ENCODE measurements at places on chromosomes 7 and 10.

- DNase-seq = no peak
Measured at GRCh38 chr7:144050093-144050492, 1.3 kb downstream of the OR2A5 start.

DNA sequence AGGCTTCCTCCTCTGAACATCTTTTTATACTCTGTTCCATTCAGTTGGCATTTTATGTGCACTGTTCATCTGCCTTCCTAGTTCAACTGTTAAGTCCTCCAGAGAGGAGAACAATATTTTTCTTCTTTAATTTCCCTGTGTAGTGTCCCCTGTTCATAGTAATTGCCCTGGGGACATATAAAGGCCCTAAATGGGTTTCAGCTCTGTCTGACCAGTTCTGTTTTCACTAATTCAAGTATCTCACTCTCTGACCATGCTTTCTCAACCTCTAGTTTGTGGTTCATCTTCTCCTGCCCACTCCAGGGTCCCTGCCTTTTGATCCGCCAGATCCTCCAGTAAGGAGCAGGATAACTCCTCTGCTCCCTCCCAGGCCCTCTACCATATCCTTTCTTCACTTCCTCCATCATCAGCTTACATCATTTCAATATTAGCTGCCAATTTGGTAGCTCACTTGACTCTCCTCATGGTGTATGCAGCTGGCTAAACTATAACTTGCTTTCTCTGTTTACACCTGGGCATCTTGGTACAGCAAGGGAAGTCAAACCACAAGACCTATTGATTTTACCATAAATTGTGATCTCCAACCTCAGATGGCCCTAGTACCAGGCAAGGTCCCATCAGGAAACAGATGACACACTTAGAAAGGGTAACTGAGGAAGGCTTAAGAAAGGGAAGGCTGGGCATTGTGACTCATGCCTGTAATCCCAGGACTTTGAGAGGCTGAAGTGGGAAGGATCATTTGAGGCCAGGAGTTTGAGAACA lies 17.7 kb upstream of the C10orf67 start:
- no peak for DNase-seq

- no peak for DNase-seq
Measured at GRCh38 chr10:82874671-82875070, 999.7 kb downstream of the NRG3 start.

- DNase-seq = no peak
Measured at GRCh38 chr7:21099432-21099831, 312.7 kb upstream of the SP8 start.

DNA sequence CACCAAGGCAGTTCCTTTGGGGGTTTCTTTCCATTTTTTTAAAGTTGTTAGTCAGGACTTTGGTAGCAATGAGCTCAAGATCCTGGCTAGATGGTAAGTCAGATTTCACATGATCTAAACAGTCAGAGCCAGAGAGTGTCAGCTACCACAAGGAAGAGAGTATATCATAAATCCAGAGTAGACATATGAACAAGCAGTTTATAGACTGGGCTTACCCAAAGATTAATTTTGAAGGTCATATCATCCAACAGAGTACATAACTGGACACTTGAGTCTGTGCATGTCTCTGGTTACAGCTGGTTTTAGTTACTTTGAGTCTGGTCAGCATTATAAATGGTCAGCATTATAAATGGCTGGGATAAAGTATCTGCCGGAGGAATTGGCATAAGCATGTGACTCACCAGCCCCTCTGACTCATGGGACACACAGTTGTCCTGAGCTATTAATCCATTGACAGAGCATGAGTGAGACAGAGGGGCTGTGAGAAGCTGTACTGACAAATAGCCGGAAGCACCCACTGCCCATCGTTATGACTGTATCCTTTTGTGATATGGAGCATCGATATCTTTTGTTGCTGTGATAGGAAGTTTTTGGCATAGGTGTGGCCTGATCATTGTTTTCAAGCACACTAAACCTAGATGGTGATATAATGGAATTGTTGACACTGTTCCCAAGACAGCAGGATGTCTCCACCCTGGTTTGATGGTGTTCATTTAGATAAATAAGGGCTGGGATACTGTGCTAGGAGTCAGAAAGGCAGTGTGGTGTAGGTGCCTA lies 19.3 kb downstream of the PPP1R3C start:
- no peak for DNase-seq

DNA sequence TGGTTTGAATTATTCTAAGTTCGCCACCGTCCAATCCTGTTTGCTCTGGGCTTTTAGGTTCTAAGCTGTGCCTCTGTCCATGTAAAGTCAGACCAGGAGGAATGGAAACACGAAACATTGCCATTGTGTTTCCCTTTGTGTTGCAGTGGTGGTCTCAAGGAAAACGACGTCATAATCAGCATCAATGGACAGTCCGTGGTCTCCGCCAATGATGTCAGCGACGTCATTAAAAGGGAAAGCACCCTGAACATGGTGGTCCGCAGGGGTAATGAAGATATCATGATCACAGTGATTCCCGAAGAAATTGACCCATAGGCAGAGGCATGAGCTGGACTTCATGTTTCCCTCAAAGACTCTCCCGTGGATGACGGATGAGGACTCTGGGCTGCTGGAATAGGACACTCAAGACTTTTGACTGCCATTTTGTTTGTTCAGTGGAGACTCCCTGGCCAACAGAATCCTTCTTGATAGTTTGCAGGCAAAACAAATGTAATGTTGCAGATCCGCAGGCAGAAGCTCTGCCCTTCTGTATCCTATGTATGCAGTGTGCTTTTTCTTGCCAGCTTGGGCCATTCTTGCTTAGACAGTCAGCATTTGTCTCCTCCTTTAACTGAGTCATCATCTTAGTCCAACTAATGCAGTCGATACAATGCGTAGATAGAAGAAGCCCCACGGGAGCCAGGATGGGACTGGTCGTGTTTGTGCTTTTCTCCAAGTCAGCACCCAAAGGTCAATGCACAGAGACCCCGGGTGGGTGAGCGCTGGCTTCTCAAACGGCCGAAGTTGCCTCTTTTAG lies 46.3 kb upstream of the DMBT1 start:
- no peak for DNase-seq

DNA sequence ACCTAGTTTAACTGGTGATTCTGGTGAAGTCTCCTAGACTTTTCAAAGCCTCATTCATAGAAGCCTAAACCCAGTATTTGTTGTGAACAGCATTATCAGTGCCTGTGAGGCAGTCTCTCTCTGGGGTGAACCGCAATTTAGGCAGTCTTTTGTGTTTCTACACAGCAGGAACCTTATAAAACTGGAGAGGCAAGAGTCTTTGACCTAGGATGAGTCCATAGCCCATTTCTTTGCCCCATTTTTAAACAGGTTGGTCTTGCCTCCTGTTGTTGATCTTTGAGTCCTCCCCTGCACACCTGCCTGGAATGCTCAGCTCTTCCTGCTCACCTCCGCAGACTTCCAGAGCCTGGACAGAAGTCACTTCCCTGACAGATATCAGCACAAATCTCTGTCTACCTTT lies 51.2 kb upstream of the NRP1 start:
- no peak for DNase-seq

DNA sequence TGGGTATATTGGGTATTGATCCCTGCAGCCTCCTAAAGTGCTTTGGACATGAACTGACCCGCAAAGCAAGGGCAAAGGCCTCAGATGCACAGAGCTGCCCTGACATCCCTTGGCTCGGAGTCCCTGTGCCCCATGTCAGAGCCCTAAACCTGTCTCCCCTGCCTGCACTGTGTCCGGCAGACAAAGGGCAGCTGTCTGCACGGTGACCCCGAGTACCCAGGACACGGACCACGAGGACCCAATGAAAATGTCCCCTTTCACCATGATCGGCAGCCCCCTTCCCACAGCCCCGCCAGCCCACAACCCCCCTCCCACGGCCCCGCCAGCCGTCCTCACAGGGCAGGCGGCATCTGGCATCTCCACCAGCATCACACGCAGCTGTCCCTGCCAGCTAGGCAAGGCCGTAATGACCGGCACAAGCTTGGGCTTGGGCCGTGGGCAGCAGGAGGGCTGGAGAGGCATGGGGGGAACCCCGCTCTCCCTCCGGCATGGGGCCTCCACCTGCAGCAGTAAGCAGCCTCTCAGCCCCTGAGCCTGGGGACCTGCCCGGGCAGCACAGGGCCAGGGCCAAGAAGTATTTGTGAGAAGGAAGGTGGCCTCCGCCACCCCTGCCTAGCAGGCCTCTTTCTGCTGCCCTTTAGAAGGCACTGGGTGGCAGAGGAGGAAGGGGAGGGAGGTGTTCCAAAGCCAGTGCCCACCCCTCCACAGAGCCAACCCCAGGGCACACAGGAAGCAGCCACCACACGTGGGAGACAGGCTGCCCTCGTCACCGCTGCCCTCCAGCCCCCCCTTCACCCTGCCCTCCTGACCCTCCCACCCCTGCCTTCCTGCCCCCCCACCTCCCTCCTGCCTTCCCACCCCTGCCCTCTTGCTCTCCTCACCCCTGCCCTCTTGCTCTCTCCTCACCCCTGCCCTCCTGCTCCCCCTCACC lies 10.1 kb downstream of the NUDT1 start:
- DNase-seq = no peak

DNA sequence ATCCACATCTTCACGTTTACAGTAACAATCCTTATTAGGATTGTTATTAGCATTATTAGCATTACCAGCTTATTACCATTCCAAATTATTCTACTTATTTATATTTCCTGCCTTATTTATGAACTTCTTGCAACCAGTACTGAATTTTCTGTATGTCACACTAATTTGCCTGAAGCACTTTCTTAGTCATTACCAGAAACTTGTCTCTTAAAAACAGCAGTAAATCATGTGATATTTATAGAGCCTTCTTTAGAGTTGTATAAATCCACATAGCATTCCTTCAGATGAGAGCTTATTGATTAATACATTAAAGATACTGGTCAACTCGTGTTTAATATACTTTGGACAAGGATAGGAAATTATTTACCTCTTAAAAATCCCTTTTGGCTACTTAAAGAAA lies 618.6 kb downstream of the SUGCT start:
- DNase-seq = no peak

DNA sequence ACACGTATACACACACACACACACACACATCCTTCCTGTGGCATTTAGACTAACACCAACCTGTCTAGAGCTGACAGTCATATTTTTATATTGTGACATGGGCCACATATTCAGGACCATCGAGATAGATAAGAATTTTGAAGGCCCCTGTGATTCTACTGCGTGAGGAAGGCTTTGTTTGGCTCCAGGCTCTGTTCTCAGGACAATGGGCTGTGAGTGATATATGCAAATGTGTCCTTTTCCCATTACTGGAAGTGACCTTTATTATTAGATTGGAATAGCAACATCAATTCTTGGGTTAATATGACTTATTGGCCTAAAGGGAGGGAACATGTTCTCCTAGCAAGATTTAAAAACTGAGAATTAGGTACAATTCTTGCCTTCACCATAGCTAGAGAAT lies 156.1 kb downstream of the SPAG6 start:
- no peak for DNase-seq

GRCh38 chr10:82814635-82815034 lies 939.6 kb downstream of the NRG3 start:
- DNase-seq = no peak

DNA sequence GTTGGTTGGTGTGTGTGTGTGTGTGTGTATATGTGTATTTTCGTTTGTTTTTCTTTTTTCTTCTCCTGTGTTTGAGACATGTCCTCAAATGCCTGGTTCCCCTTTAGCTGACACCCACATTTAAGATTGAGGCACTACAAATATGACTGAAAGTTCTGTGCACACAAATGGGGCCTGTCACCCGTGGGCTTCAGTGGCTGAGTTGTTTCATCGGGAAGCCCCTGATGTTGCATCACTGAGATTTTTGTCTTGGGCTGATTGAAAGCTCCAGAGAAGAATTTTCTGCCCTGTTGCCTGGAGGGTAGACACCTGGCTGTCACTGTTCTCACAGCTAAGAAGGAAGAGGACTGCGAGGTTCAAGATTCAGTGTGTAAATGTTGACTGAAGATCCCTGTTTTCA lies 283.8 kb upstream of the C7orf33 start:
- no peak for DNase-seq

GRCh38 chr7:15461576-15461975 lies 100.2 kb downstream of the AGMO start:
- DNase-seq = no peak

DNA sequence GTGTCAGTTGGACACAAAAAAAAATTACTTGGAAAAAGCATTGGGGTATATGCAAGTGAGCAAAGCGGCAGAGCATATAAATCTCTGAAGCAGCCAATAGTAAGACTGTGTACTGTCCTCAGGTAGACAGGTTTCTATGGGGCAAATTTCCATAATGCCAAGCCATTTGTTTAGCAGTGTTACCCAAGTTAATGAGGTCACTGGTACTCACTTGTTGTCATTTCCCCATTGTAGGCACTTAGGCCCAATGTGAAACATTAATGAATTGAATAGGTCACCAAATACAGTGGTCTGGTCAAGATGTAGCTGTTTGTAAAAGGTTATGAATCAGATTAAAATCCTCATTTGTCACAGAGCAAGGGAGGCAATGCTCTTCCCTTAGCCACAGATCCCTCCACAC lies 27.5 kb downstream of the HOXA1 start:
- DNase-seq = no peak

DNA sequence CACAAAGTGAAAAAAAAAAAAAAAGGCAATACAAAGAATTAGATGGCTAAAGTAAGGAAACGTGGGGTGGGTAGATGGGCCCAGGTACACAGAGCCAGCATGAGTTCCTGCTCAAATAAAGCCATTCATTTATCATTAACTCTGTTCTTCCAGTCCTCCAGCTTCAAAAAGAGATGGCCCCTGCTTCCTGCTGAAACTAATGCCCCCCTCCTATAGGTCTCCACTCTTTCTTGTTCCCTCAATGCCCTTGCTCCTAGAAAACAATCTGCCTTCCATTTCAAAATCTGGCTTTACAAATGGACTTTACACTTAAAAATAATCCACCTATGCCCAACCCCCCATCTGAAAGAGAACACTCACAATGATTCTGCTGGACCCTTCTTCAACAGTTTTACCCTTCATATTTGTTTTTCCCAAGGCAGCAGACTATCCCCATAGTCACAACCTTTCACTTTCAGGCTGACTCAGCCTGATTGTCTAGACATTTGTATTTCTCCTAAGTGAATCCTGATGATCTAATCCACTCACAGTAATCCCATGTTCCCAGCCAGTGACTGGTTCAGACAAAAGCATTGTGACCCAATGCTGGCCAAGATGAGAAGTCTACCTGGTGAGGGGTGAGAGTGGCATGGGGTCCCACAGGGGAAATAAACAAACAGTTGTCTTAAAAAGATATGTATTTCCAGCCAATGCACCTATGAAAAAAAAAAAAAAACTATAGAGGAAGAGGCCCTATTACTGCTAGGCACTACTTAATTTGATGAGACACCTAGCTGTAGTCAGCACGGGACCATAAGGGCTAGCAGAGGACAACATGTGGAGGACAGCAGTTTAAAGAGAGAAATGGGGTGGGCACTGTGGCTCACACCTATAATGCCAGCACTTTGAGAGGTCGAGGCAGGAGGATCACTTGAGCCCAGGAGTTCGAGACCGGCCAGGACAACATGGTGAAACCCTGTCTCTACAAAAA lies 74.6 kb upstream of the GRID1 start:
- DNase-seq = no peak

DNA sequence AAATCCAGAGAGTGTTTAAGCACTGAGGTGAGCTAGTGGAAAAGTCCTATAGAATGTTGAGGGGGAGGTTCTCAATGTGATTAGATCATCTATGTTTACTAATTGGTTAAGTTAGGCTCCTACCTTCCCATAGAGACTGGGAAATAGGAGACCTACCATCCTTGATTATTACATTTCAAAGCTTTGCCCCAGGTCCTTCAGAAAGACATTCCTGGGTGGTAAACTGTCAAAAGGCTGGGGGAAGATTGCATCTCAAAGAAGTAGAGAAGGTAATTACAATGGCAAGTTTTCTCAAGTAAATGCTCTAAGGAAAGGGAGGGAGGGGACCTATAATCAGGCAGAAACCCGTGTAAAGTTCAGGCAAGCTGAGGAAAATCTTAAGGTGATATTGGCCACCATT lies 247.8 kb upstream of the SMIM30 start:
- DNase-seq = no peak

- no peak for DNase-seq
Measured at GRCh38 chr10:85194706-85195105, 866.3 kb downstream of the CCSER2 start.

All from stimulated activated CD8-positive, alpha-beta memory T cell treated with anti-CD3 and anti-CD28 coated beads, Interleukin-15, amount 100 ng/mL, for 4 hours (primary cell).